ENCODE measurements at places on chromosomes 2 and 18. TPM values are rescaled to one million over a fixed set of nuclear protein-coding genes. Genes with fewer than 3 reads are reported as not detected.

DNA sequence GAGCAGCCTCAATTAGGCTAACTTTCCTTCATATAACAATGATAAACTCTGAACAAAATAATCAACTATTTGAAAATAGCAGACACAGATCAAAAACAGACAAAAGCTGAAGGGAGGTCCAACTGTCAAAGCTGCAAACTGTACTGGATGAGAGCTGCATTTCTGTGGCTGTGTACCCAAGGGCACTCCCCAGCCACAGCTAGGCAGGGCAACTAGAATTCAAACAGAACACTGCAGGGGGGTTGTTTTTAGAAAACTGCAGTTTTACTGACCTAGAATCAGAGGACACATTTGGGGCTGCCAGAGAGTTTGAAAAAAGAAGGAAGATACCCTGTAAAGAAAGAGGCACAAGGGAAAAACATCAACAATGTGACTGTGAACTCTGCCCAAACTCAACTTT, 56.8 kb downstream of the SMAD2 start:
- DNase-seq = no peak

DNA sequence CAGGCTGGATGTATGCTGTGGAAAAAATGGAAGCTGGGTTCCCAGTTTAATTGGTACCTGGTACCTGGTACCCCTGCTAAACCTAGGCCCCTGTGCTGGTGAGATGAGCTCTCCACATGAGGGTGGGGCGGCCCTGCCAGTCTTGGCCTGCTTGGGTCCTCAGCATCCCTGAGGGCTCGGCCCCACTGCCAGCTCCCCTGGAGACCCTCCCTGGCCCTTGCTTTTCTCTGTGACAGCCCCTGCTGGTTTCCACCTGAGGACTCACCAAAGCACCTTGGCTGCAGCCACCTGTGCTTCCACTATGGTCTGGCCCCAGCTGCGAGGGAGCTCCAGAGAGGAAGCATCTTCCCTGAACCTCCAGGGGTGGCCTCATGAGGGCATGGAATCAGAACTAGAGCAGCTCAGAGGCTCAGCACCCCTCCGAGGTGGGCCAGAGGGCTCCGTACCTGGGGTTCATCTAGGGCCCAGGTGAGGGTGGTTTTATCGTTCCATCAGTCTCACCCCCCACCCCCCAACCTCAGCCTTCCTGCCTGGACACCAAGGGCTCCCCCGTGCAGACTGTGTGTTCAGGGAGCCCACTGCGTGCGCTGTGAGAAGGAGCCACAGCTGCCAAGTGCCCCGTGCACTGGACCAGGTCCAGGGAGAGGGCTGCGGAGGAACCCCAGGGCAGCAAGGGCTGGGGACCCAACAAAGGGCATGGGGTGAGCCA, 23.7 kb upstream of the HDAC4 start:
- DNase-seq = no peak

DNA sequence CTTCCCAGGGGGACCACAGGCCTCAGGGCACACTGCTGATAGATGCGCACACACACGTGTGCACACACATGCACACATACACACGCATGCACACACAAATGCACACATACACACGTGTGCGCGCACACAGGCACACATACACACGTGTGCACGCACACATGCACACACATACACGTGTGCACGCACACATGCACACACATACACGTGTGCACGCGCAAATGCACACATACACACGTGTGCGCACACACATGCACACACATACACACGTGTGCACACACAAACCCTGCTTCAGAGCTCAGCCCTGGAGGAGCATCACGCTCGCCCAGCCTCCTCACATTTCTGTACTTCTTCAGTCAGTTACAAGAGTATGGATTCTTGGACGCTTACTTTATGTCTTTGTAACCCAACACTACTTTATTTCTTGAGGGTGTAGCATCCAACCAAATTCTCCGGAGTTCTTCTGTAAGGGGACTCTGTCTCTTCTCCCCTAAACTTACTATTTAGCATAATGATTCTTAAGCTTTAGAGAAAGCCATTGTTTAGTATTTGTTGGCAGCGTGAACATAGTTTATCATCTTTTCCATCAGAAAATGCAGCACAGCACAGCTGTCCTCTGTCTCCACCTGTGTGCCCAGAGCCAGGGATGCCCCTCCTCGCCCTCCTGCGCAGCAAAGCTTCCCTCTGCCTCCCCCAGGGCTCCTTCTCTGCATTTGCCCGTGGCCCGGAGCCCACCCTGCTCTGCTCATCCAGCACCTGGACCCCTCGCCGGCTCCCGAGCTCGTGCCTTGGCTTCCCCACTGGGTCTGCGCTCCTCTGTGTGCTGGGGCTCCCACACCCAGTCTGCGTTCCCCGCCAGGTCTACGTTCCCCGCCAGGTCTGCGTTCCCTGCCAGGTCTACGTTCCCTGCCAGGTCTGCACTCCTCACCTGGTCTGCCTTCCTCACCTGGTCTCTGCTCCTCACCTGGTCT, 74.4 kb upstream of the CTDP1 start:
- DNase-seq = no peak

- no peak for DNase-seq
Measured at GRCh38 chr2:118403658-118404451, 315.6 kb downstream of the INSIG2 start.

- no peak for DNase-seq
Measured at GRCh38 chr2:197419438-197419837, 15.4 kb downstream of the SF3B1 start.

DNA sequence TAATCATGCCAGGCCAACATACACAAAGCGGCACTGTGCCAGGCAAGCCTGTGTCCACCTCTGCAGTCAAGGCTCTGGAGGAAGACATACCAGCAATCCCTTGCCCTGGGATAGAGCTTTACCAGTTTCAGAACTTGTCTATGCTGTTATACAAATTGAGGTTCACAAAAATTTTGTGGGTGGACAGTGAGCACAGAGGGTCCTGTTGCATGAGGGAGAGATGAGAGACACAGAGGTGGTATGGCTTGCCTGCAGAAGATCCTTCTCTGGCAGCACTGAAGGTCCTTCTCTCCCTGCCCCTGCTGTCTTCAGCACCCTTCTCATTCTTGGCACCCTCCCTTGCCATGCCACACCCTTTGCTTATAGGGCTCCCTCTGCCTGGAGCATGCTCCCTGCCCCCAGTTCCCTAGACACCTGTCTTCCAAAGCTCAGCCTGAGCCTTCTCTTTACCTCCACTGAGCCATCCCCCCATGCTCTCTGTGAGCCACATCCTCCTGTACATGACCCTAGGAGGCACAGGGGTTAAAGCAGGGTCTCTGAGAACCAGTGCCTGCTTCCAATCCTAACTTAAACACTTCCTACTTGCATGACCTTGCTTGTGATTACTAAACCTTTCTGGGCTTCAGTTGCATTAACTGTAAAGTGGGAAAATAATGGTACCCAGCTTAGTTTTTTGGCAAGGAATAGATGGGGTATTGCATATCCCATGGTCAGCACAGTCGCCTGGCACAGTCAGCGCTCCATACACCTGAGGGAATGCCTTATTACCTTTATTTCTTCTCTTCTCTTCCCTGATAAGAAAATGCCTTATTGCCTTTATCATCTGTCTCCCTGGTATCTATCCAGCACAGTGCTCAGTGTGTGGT, 857 bp downstream of the FABP1 start:
- no peak for DNase-seq

DNA sequence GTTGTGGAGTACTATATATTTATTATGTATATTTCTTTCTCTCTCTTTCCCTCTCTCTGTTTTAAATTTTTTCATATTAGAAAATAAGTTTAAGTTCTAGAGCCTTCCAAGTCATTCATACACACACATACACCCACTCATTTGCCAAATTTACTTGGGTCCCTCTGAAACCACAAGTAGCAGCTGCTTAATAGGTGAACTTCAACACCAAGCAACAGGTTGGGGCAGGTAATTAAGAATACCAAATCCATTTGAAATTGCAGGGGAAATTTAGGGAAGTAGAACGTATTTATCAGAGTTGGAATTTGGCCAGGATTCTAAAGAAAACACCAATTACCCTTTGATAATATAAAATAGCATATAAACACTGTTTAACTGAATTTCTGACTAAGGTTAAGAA, 75.0 kb upstream of the RBBP8 start:
- no peak for DNase-seq

- no peak for DNase-seq
Measured at GRCh38 chr2:198710562-198710961, 747.2 kb downstream of the SATB2 start.

GRCh38 chr2:148702475-148702874, 57.9 kb downstream of the EPC2 start:
- DNase-seq = no peak

- no peak for DNase-seq
Measured at GRCh38 chr2:12048550-12048949, 302.1 kb downstream of the LPIN1 start.

DNA sequence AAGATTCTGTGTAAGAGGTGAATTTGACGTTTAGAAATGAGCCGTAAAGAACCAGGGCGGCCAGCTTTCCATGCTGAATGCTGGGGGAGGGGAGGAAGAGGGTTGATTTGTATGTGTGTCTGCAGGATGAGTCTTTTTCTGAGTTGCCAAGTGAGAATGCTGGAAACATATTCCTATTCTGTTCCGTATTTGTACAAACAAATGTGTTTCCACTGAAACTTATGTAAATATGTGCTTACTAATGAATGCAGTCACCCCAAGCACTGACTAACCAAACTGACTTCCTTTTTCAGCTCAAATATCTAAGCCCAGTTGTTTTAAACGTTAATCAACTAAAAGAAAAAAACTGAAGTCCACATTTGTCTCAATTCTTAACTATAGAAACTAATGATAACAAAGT, 74.9 kb upstream of the APCDD1 start:
- peak; percentile 18 for DNase-seq

GRCh38 chr2:222900354-222900753, 39.5 kb downstream of the ACSL3 start:
- DNase-seq = peak; percentile 48

DNA sequence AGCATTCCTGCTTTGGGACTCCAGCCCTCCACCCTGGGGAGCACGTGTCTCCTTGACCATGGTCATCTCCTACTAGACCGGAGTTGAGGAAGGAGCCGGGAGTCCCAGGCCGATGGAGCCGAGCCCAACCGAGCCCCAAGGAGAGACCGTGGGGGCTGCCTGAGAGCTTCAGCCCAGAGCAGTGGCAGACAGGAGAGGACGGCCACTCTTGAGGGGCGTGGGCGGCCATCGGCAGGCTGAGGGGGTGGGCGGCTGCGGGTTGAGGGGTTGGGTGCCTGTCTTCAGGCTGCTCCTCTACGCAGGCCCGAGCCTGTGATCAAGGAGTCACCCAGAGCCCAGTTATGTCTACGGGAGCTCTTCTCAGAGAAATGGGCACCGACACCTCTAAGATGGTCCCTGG, 158.7 kb downstream of the PXDN start:
- DNase-seq = no peak

- no peak for DNase-seq
Measured at GRCh38 chr2:2642906-2643890, 312.1 kb upstream of the MYT1L start.

DNA sequence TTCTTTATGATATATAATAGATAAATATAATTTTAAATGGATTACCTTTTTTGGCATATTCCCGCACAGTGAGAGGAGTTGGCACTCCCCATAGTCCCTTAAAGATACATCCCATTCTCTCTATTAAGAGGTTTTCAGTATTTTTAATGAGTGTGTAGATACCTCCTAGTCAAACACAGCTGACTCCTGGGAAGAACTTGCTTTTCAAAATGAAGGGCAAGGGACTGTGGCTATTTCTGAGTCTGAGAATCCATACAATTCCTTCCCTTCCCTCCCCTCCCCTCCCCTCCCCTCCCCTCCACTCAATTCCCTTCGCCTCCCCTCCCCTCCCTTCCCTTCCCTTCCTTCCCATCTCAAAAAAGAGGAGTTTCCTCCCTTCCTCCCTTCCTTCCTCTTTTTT, 93.5 kb downstream of the PRPF40A start:
- DNase-seq = no peak

DNA sequence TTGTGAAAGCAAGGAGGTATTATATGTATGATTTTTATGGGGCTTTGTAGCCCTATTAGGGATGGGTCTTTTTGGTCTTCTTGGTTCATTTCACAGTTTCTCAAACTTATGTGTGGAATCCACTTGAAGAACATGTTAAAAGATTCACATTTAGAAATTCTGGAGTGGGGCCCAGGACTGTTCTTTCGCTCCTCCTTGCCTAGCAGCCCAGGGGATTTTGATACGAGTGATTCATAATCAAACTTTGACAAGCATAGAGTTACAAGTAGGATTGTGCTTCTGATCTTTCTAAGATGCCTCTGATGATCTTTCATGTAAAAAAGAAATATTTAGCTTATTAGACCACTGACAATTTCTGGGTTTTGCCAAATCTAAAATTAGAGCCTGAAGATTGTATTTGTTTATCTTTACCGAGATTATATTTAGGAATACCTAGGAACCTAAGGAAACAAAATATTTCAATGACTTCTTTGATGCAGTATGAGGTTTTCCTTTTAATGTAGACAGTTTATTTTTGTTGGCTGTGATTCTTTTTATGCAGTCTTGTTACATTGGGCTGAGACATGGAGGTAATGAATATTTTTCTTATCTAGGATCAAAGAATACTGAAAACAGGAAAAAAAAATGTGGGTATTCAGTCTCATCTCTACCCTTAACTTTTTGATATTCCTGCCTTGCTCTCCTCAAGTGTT, 324.0 kb downstream of the PARD3B start:
- DNase-seq = no peak

DNA sequence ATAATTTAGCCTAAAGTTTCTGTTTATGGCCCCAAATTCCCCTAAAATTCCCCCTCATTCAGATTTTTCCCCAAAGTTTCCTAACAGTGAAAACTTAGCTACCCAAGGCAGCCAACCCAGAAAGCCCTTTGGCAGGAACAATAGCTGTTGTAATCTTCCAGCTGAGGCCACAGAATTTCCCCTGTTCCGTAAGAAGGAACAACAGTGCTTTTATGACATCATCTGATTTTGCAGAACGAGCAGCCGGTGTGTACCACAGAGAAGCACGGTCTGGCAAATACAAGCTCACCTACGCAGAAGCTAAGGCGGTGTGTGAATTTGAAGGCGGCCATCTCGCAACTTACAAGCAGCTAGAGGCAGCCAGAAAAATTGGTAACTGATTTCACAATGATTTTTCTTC, 6.3 kb downstream of the TNFAIP6 start:
- DNase-seq = no peak

GRCh38 chr2:110740747-110741349, 8.5 kb downstream of the ACOXL start:
- no peak for DNase-seq

GRCh38 chr18:38602341-38602740, 1036.7 kb upstream of the CELF4 start:
- DNase-seq = no peak

The ALPP gene
- total RNA-seq = 0.45 TPM

The ANKRD62 gene
- not detected for total RNA-seq

The FBLN7 gene
- not detected for total RNA-seq

The CSRNP3 gene
- total RNA-seq = not detected

The TACR1 gene
- total RNA-seq = not detected

The SERPINB13 gene
- not detected for total RNA-seq

All from SJSA1 (cell line).